ENCODE measurements at places on chromosomes 4 and X. TPM values are rescaled to one million over a fixed set of nuclear protein-coding genes. Genes with fewer than 3 reads are reported as not detected.

GRCh38 chr4:16226816-16227461 is 668 bp upstream of the TAPT1 start:
- peak overlapping the region; percentile 95 for H3K27ac ChIP-seq
- peak; percentile 62 for DNase-seq
- no peaks in the 10 kb centered on the region for H3K4me1 ChIP-seq
- H3K36me3 ChIP-seq = no peaks in the 10 kb centered on the region

DNA sequence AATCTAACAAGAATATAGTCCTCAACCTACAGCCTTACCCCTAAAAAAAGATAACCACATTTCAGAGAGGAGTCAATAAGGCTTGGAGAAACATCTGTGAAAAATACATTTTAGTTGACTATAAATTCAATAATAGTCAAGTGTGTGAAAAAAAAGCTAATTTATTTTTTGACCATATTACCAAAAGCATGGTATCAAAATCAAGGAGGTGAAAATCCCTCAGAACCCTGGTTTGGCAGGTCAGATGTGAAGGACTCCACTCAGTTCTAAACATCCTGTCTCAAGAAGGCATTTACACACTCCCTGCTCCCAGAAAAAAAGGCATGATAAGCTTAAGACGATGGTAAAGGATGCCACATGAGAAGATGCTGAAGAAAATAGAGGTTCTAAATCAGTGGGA is 745.1 kb upstream of the TENM3 start:
- no peaks in the 10 kb centered on the region for H3K4me1 ChIP-seq
- H3K4me3 ChIP-seq = no peak overlapping the region
- H3K27ac ChIP-seq = no peak overlapping the region

Gene HSFX3
- total RNA-seq = not detected

DNA sequence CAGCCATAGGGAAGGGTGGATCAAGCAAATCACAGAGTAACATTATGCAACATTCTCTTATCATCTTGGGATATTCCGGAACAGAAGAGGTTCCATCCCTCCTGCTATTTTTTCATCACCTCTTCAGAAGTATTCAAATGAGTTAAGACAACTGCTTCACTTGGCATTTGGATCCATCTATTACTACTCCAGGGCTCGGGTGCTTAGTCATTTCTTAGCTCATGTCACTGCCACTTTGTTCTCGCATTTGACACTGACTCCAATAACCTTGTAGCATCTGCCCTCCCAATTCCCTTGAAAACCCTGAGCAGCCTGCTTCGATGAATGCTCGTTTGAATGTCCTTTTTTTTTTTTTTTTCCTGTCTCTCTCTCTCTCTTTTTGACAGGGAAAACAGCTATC is 114.9 kb downstream of the PPARGC1A start:
- no peak for DNase-seq
- no peaks in the 10 kb centered on the region for H3K4me1 ChIP-seq
- H3K27ac ChIP-seq = no peak overlapping the region
- no peak overlapping the region for H3K4me3 ChIP-seq
- H3K36me3 ChIP-seq = no peaks in the 10 kb centered on the region
- no peaks in the 10 kb centered on the region for H3K27me3 ChIP-seq

Gene ANK2
- 22.0 TPM for total RNA-seq

DNA sequence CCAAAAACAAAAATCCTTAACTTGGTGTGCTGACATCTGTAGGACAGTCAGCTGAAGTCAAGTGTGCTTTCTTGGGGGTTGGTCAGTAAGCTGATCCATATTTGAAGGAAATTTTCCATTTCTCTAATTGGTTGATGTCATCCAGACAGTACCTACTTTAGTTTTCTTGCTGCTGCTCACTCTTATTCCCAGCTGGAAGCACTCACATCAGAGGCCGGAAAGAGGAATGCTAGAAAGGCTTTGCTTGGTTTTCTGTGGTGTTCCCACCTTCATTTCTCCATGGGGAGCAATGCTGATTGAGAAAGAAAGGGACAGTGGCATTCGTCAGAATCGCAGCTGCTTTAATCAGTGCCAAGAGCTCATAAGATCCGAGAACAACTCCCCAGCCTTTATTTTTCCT is 227.0 kb downstream of the C4orf33 start:
- no peak overlapping the region for H3K27ac ChIP-seq
- H3K27me3 ChIP-seq = no peaks in the 10 kb centered on the region
- no peak for DNase-seq
- no peak overlapping the region for H3K4me3 ChIP-seq
- H3K36me3 ChIP-seq = no peaks in the 10 kb centered on the region

DNA sequence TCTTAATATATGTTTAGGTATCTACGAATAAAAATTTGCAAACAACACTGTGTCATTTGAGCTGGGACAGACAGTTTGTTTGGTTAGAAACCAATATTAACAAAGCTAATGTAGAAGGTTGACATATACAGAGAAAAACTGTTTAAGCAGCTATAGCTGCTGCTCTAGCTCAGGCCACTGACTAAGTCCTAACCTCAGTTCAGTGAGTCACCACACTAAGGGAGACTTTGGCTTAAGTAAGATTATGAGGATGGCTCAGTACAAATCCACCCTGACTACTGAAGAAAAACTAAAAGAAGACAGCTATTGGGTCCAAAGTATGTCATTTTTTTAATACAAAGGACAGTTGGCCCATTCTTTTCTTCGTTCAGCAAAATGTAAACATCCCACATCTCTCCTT is 717.3 kb upstream of the ACTRT1 start:
- no peak overlapping the region for H3K27ac ChIP-seq
- no peaks in the 10 kb centered on the region for H3K27me3 ChIP-seq

DNA sequence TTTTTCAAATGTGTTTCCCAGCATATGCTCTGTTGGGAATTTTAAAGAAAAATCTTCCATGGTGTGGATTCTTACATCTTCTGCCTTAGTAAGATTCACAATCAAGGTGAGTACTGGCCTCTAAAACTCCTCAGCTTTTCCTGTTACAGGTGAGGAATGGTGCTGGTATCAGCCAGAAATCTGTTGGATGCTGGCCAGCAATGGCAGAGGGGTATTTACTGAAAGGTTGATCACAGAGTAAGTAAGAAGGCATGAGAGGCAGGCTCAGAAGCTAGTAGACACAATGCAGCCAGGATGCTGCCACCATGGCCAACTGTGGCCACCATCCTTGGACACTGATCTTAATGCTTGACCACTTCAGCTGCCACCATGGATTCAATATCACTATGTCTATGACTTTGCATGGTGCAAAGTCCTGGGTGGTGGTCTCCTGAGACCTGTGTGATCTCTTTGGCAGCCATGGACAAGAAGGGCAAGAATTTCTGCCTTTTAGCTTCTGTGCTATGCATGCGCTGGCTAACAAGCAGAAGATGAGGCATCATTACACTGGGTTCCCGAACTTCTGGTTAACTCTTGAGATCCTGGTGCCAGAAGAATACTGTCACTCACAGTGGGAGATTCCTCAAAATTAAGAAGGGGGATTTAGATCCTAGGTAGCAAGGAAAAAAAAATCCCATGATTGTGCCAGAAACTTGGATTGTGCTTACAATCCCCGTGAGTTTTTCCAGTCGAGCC is 60.2 kb downstream of the CHRNA9 start:
- H3K4me1 ChIP-seq = peaks cover 7% of the 10 kb centered on the region
- H3K4me3 ChIP-seq = no peak overlapping the region
- H3K27me3 ChIP-seq = no peaks in the 10 kb centered on the region
- no peak for DNase-seq
- H3K36me3 ChIP-seq = no peaks in the 10 kb centered on the region

DNA sequence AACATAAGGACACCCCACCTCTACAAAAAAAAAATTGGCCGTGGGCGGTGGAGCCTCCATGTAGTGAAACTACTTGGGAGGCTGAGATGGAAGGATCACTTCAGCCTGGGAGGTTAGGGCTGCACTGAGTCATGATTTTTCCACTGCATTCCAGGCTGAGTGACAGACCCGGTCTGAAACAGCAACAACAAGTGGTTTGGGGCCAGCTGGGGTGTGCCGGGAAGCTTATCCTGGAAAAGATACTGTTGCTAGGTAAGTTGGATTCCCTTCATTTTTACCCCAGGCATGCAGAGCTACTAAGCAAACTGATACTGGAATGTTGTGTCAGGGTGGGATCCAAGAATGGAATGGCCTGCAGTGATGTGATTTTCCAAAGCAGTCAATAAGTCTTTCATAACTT is 57.0 kb downstream of the XAGE2 start:
- H3K27me3 ChIP-seq = peaks cover 44% of the 10 kb centered on the region
- no peak for DNase-seq
- H3K36me3 ChIP-seq = no peaks in the 10 kb centered on the region
- H3K27ac ChIP-seq = no peak overlapping the region

Gene MAGED4B
- 2.2 TPM for total RNA-seq

GRCh38 chrX:109601486-109601885 is 23.5 kb downstream of the KCNE5 start:
- no peaks in the 10 kb centered on the region for H3K4me1 ChIP-seq
- no peak for DNase-seq
- H3K27me3 ChIP-seq = peaks cover 47% of the 10 kb centered on the region
- no peak overlapping the region for H3K27ac ChIP-seq

DNA sequence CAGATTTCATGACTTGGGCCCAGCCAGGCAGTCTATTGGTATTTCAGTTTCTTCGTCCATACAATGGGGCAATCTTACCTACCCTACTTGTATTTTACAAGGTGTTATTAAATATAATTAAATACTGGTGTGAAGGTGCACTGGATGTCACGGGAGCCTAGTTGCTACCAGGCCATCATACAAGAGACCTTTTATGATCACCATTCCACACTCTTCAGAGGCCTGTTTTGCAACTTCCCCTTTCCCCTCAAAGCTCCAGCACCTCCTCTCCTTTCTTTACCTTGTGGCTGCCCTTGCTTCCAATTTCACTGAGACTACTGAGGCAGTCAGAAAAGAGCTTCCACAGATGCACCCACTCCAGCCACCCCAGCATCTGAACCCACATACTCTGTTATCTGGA is 93.8 kb upstream of the HELT start:
- H3K4me3 ChIP-seq = no peak overlapping the region
- H3K36me3 ChIP-seq = no peaks in the 10 kb centered on the region
- no peaks in the 10 kb centered on the region for H3K27me3 ChIP-seq
- H3K27ac ChIP-seq = no peak overlapping the region
- H3K4me1 ChIP-seq = no peaks in the 10 kb centered on the region

All from breast epithelium (tissue), 4 donors.